Left kidney (tissue), 8 donors: ENCODE measurements at places on chromosomes 16 and 17. TPM values are rescaled to one million over a fixed set of nuclear protein-coding genes. Genes with fewer than 3 reads are reported as not detected.

RAPGEFL1 gene
- 13.2 TPM for polyA plus RNA-seq

EVPLL gene
- 0.23 TPM for polyA plus RNA-seq

KRTAP2-2 gene
- not detected for polyA plus RNA-seq

ITGA2B gene
- polyA plus RNA-seq, result 4.4 TPM

SERPINF2 gene
- polyA plus RNA-seq, result 68.8 TPM

CCL5 gene
- polyA plus RNA-seq, result 1.5 TPM

RPH3AL gene
- 17.3 TPM for polyA plus RNA-seq

KLHL10 gene
- polyA plus RNA-seq, result 0.50 TPM

SLFN13 gene
- 50.2 TPM for polyA plus RNA-seq

DNAH9 gene
- 4.5 TPM for polyA plus RNA-seq

HBQ1 gene
- polyA plus RNA-seq, result not detected

PPL gene
- polyA plus RNA-seq, result 30.3 TPM

GRCh38 chr16:89564476-89565255 lies 4.2 kb downstream of the RPL13 start:
- DNase-seq, result no peak

GRCh38 chr16:88923926-88924833 lies 52.8 kb downstream of the CBFA2T3 start:
- DNase-seq, result no peak

DNA sequence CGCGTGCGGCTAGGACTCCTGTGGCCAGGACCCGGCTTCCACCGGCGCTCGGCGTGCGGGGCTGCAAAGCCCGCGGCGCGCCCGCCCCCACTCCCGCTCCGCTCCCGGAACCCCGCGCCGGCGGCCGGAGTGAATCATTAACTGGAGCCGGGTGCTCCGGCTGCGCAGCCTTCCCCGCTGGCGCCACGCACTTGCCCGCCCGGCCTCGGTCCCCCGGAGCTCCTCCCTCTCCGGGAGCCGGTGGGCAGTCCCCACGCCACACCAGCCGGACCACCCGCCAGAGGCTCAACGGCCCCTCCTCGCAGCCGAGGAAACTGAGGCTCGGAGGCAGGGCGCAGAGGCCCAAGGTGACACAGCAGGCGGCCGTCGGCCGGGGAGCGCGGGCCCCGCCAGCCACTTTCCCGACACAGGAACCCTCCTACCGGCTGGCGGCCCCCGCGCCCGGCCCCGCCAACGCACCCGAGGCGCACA lies 580 bp downstream of the BCAR1 start:
- no peak for DNase-seq

- no peak for DNase-seq
Observed at GRCh38 chr17:16286947-16287562, 66.2 kb downstream of the CENPV start.

DNA sequence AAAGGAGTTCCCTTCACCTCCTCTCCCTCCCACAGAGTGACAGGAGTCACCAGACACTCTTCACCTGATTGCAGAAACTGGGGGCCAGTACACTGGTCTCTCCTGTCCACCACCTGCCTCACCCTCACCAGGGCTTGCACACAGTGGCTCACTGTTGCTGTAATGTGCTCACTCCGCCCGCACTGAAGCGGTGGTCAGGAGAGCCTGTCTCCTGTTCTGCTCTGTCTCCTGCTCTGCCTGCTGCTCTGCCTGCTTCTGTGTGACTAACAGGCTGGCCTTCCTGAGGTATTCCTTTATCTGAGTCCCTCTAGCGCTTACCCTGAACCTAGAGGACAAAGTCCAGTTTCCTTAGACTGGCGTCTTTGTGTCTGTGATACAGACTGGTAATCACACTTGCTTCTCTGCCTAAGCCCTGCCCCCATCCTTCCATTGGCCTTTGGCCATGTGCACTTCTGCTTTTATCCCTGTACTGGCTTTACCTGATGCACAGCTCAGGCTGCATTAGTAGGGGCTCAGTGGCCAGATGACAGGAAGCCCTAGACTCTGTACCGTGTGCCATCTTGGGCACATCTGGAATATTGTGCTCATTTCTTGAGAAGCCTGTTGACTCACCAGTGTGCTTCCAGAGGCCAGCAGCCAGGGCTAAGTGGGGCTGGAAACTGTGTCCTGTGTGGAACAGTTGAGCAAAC lies 13.3 kb downstream of the PROCA1 start:
- DNase-seq, result no peak

DNA sequence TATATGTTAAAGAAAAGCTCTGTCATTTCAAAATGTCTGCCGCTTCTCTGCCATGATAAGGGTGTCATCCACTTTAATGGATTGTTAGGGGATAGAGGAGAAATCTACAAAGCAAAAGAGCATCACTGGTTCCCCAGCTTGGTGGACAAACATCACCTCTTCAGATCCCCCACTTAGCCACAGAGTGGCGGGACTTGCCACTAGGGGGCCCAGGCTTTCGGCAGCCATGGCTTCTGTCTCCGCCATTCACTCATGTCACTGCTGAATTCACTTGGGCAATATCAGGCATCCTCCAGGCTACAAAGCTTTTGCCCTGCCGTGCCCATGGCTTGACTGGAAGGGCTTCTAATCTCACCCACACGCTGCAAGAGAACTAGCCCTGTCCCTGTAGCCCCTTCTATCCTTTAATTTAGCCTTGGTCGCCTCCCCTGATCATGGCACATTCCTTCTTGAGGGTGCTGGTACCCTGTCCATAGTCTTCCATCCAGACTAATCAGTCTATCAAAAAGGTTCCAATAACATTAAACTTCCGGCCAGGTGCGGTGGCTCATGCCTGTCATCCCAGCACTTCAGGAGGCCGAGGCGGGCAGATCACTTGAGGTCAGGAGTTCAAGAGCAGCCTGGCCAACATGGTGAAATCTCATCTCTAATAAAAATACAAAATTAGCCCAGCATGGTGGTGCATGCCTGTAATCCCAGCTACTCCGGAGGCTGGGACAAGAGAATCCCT lies 34.7 kb downstream of the SBK1 start:
- DNase-seq, result no peak

DNA sequence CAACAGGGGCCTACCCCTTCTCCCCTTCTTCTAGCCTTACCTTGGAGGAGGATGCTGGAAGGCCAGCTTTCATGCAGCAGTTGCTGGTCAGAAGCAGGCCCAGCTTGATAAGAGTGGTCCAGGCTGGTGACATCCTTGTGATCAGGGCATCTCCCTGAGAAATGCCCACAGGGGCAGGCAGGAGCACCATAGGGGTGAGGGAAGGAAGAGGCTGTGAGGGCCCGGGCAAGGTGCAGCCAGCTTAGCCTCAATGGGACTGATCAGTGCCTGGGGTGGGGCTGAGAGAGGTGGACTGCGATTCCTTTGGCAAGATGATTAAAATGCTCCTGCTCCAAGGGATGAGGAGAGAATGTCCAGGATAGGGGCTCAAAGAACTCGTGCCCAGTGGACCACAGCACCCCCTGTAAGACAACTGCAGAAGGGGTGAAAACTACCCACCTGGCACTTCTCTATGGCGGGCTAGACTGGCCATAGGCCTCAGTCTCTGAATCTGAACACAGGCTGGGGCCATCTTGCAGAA lies 9.5 kb upstream of the GALK1 start:
- no peak for DNase-seq

DNA sequence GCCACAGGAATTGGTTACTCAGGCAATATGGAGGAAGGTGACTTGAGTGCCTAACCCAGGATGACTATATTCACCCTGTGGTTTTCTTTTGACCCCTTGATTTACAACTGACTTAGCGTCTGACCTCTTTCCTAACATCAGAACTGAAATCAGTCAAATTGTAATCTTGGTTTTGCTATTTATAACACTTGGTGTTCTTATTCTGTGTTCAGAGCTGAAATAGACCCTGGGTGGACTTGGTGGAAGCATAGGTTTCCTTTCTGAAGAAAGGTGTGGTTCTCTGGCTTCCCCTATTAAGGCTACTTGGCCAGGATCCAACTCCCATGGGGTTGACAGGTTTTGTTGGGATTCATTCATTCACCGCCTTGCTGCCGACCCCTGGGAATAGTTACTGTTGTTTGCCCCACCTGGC lies 80.8 kb downstream of the CLEC16A start:
- no peak for DNase-seq

DNA sequence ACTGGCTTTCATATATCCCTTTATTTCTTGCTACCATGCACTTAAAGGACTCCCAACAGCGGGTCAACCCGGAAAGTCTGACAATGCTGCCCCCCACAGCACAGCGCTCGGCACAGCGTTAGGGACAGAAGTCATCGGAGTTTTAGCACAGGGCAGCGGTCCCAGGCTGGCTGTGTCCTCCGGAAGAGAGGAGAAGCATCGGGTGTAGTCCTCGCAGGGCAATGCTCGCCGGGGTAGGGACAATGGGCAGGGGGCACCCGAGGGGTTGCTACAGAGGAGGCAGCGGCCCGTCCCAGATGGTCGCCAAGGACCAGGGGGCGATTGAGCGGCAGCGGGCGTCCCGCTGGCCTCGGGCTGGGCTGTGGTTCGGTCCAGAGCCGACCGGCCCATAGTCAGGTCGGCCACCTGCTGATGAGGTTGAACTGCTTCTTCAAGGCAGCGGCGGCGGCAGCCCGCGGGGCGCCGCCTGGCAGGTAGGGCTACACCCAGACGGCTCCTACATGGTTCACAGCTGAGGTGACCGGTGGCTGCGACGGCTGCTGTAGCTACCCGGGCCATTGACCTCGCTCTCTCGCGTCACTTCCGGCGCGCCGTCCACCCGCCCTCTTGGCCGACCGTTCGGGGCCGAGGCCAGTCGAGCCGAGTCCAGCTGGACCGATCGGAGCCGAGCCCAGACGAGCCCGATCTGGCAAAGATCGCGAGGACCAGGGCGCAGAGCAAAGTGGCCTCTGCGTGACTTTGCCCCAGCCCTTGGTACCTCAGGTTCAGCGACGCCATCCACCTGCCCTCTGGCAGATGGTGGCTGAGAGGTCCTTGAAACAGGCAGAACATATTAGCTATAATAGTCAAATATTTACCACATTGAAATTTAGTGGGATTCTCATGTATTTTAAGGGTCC lies 4.7 kb upstream of the LCMT1 start:
- peak; percentile 85 for DNase-seq

DNA sequence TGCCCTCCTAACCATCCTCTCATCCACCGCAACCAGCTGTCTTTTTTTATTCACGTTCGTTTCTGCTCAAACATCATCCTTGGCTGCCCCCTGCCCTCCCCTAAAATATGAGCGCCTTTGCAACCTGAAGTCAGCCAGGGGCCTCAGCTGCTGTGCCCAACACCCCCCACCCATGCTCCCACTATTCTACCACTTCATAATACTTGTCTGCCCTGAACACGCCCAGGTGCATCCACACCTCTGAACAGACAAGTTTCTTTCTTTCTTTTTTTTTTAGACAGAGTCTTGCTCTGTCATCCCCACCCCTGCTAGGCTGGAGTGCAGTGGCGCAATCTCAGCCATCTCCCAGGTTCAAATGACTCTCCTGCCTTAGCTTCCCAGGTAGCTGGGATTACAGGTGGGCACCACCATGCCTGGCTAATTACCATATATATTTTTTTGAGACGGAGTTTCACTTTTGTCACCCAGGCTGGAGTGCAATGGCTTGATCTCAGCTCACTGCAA lies 26.9 kb downstream of the CEP295NL start:
- no peak for DNase-seq

DNA sequence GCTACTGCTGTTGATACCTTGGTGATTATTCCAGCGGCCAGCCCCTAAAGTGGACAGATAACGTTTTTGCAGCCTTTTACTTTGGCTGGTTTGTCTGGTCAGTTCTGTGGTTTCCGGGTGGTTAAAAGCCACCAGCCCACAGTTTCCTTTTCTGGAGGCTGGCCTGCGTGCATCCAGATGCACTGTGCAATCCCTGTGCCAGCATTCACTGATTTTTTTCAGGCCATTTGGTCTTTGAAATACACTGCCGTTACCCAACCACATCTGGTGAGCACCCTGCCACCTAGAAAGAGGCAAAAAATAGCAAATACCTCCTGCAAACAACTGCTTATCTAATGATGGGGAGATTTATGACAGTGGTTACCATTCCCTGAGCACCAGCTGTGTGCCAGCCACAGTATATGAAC lies 797 bp downstream of the NUDT7 start:
- no peak for DNase-seq

- DNase-seq, result no peak
Observed at GRCh38 chr17:27977751-27978688, 64.5 kb upstream of the NLK start.

GRCh38 chr17:41633556-41634199 lies 9.3 kb upstream of the KRT17 start:
- no peak for DNase-seq

- no peak for DNase-seq
Observed at GRCh38 chr17:9729735-9730420, 61.5 kb downstream of the DHRS7C start.

DNA sequence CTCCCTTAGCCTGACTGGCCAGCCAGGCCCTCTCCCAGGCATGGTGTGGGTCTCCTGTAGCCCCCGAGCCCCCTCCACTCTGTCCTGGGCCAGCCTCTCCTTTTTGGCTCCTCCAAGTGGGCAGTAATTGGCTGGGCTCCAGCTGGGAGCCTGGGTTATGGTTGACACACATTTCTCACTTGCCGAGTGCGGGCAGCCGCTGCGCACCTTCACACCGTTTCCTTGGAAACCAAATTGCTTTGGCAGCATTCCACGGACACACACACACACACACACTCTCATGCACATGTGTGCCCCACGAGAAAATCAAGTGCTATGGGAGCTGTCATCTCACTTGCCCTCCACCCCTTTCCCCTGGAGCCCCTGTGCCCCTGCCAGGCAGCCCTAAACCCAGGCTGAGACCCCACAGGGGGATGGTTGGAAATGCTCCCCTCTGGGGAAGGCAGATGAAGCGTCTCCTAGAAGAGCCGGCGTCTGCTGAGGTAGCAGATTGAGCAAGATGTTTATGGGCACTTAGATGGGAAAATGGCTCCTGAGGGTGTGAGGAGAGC lies 402.7 kb upstream of the TNRC6C start:
- peak; percentile 79 for DNase-seq

- no peak for DNase-seq
Observed at GRCh38 chr16:88369447-88370008, 13.2 kb upstream of the ZNF469 start.

GRCh38 chr17:15507896-15508295 lies 40.5 kb upstream of the CDRT4 start:
- no peak for DNase-seq

DNA sequence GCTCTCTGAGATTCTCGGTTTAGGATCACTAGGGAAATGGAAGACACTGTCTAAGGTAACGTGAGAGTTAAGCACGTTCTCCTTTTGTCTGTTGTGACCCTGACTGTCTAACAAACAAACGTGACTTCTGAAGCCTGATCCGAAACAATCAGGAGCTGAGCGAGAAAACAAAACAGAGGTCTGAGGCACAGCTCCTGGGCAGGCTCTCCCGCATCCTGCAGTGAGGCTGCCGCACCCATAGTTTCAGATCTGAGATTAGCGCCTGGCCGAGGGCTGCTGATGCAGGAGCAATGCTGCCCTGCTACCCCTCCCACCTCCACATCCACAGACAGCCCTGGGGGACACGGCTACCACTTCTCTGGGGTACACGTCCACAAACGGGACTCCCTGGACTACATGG lies 46.7 kb downstream of the RNF157 start:
- DNase-seq, result no peak

- no peak for DNase-seq
Observed at GRCh38 chr16:87963400-87963799, 12.2 kb downstream of the BANP start.
